ENCODE measurements at places on chromosomes 1 and 21. TPM values are rescaled to one million over a fixed set of nuclear protein-coding genes. Genes with fewer than 3 reads are reported as not detected.

Gene C1orf185
- not detected for total RNA-seq

Gene LCE1D
- total RNA-seq = not detected

GRCh38 chr1:176193663-176194062, 13.4 kb downstream of the COP1 start:
- no peak for DNase-seq

GRCh38 chr1:115314092-115314491, 24.0 kb downstream of the NGF start:
- DNase-seq = no peak
